Activated T-helper 1 cell treated with anti-CD3 and anti-CD28 coated beads, Interleukin-12 subunit alpha, Interleukin-12 subunit beta, Interleukin-2, Interleukin-4 antibody, amounts not matched to agents 30 ng/mL and 10 ng/mL and 1 ng/mL, durations not matched to agents 14 hours and 24 hours and 36 hours (primary cell): ENCODE measurements at places on chromosomes 16 and 17.

DNA sequence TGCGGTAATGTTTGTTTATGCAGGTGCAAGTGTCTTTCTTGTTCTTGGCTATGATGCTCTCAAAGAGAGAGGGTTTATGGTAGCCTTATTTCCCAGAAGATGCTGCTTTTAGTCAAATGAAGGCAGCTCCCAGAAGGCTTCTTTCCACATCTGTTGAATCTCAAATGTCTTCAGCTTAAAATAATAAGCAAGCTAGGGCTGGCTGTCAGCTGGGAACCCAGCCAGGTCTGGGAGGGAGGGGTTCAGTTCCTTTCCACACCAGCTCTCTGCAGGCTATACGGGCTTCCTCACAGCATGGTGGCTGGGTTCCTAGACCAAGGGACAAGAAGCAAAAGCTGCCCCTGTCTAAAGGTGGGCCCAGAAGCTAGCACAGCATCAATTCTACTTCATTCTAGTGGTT, 47.4 kb upstream of the ATF7IP2 start:
- no peak overlapping the region for H3K4me3 ChIP-seq
- H3K4me1 ChIP-seq: peaks cover 12% of the 10 kb centered on the region
- no peak overlapping the region for H3K27ac ChIP-seq
- peaks cover 9% of the 10 kb centered on the region for H3K36me3 ChIP-seq
- peaks cover 2% of the 10 kb centered on the region for H3K27me3 ChIP-seq

DNA sequence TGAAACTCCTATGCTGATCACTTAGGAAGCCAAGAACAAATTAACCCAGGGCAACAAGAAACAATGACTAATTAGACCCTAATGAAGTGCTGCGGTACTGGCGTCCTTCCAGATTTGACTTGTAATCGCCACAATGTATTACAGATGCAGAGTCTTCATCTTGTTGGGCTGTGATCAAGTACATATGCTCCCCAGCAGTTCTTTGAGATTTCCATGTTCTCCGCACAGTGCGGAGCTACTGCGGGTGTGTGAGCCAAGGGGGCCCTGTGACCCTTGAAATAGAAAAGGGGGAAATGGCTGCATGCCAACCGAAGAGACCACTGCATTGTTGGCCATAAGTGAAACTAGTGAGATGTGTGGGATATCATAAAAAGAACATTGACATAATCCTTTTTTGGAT, 469.9 kb downstream of the MAF start:
- no peak overlapping the region for H3K4me3 ChIP-seq
- no peaks in the 10 kb centered on the region for H3K4me1 ChIP-seq
- no peak overlapping the region for H3K27ac ChIP-seq

GRCh38 chr17:35768797-35769196, 8.1 kb downstream of the C17orf50 start:
- H3K4me1 ChIP-seq: peaks cover 7% of the 10 kb centered on the region
- peaks cover 25% of the 10 kb centered on the region for H3K27me3 ChIP-seq
- DNase-seq: no peak
- H3K27ac ChIP-seq: no peak overlapping the region
- no peaks in the 10 kb centered on the region for H3K36me3 ChIP-seq
- H3K4me3 ChIP-seq: no peak overlapping the region

DNA sequence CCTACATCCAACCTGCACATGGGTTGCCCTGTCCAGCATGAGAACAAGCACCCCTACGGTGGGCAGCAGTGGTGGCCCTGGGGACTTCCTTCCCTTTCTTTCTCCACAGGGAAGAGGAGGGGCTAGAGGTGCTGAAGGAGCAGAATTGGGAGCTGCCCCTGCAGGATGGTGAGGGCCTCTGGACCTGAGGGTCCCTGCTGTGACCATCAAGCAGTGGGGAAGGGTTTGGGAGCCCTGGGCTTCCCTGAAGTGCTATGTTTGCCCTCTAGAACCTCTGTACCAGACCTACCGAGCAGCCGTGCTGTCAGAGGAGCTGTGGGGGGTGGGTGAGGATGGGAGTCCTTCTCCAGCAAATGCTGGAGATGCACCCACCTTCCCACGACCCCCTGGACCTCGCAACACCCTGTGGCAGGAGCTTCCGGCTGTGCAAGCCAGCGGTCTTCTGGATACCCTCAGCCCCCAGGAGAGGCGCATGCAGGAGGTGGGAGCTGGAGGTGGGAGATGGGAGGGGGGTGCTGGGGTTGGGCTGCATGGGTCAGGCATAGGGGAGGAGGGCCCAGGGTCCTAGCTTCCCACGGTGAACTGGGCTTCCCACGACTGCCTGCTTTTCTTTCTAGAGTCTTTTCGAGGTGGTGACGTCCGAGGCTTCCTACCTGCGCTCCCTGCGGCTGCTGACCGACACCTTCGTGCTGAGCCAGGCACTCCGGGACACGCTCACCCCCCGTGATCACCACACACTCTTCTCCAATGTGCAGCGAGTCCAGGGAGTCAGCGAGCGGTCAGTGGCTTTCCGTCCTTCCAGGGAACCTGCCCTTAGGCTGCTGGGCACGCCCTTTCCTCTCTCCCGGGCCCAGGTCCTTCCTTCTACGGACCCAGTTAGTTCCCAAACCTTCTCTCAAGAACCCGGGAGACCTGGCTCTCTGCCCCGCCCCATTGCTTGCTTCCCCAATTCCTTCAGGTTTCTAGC, 5.0 kb downstream of the ARHGEF15 start:
- H3K27ac ChIP-seq: no peak overlapping the region
- H3K27me3 ChIP-seq: peaks cover 7% of the 10 kb centered on the region
- no peak for DNase-seq
- no peak overlapping the region for H3K4me3 ChIP-seq
- no peaks in the 10 kb centered on the region for H3K36me3 ChIP-seq

- peaks cover 12% of the 10 kb centered on the region for H3K36me3 ChIP-seq
- no peaks in the 10 kb centered on the region for H3K27me3 ChIP-seq
- no peak overlapping the region for H3K4me3 ChIP-seq
- DNase-seq: no peak
These were observed 247.8 kb downstream of the XYLT1 start for GRCh38 chr16:17222871-17223401.

GRCh38 chr16:85522842-85523601, 90.1 kb upstream of the GSE1 start:
- no peak overlapping the region for H3K4me3 ChIP-seq
- no peak overlapping the region for H3K27ac ChIP-seq

DNA sequence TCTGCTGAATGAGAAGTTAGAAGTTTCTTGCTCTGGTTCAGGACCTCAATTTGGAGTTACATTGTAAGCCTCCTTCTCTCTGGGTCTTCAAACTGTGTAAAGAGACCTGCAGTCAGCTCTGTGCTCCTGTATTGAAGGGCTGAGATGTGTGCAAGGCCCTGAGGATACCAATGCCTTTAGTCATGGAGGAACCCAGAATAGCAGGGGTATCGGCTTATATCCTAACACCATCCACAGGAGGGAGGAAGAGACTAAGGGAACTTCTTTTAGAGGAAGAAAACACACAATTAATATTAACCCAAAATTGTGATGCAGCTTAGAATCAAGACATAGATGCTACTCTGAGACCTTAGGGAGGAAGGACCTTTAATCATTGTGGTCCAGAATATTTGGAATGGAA, 36.5 kb downstream of the GLP2R start:
- no peak overlapping the region for H3K27ac ChIP-seq
- no peaks in the 10 kb centered on the region for H3K27me3 ChIP-seq
- H3K4me1 ChIP-seq: no peaks in the 10 kb centered on the region
- H3K36me3 ChIP-seq: no peaks in the 10 kb centered on the region
- no peak for DNase-seq

DNA sequence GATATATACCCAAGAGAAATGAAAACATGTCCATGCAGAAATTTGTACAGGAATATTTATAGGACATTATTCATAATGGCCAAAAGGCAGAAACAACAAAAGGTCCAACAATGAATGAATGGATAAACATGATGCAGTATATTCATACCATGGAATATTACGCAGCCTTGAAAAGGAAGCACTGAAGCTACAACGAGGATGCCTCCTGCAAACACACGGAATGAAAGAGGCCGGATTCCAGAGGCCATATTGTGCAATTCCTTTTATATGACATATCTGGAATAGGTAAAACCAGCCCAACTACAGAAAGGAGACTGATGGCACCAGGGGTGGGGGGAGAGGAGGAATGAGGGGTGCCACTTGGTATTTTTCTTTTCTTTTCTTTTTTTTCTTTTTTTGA, 14.5 kb upstream of the CHMP6 start:
- peaks cover 8% of the 10 kb centered on the region for H3K27me3 ChIP-seq
- H3K4me1 ChIP-seq: peaks cover 11% of the 10 kb centered on the region
- H3K36me3 ChIP-seq: peaks cover 1% of the 10 kb centered on the region

DNA sequence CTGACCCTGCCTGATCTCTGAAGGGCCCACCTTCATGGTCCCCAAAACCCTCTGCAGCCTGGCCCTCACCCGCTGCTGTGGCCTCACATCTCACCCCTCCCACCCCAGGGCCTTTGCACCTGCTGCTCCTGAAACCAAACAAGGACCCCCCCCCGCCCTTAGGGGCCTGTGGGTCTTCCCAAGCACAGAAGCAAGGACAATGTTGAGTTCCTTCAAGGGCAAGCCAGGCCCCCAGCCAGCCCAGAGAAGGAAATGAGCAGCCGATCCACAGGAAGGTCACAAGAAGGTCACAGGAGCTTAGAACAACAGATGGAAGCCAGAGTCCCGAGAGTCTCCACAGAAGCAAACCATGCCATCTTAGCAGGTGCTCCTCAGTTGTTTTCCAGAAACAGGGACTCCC, 493 bp upstream of the PDE6G start:
- H3K4me1 ChIP-seq: peaks cover 20% of the 10 kb centered on the region
- no peak overlapping the region for H3K4me3 ChIP-seq
- no peaks in the 10 kb centered on the region for H3K36me3 ChIP-seq
- H3K27me3 ChIP-seq: no peaks in the 10 kb centered on the region
- H3K27ac ChIP-seq: no peak overlapping the region

- H3K4me3 ChIP-seq: no peak overlapping the region
- H3K27me3 ChIP-seq: peaks cover 4% of the 10 kb centered on the region
- peaks cover 3% of the 10 kb centered on the region for H3K36me3 ChIP-seq
- DNase-seq: no peak
- peaks cover 36% of the 10 kb centered on the region for H3K4me1 ChIP-seq
- H3K27ac ChIP-seq: no peak overlapping the region
These were observed 10.9 kb upstream of the STAT3 start for GRCh38 chr17:42399121-42399520.

GRCh38 chr16:10926094-10926493, 16.2 kb downstream of the DEXI start:
- no peak overlapping the region for H3K4me3 ChIP-seq
- peaks cover 30% of the 10 kb centered on the region for H3K36me3 ChIP-seq
- H3K4me1 ChIP-seq: peaks cover 7% of the 10 kb centered on the region
- H3K27ac ChIP-seq: no peak overlapping the region

GRCh38 chr17:35117984-35118383, 1.7 kb downstream of the RAD51D start:
- DNase-seq: peak; percentile 16
- H3K36me3 ChIP-seq: peaks cover 13% of the 10 kb centered on the region
- peak overlapping the region; percentile 88 for H3K4me3 ChIP-seq
- no peaks in the 10 kb centered on the region for H3K27me3 ChIP-seq
- peak overlapping the region; percentile 18 for H3K27ac ChIP-seq

GRCh38 chr16:7303052-7303610, 29.5 kb upstream of the RBFOX1 start:
- no peak overlapping the region for H3K27ac ChIP-seq
- H3K4me1 ChIP-seq: no peaks in the 10 kb centered on the region
- no peaks in the 10 kb centered on the region for H3K36me3 ChIP-seq
- peaks cover 6% of the 10 kb centered on the region for H3K27me3 ChIP-seq
- no peak for DNase-seq

GRCh38 chr16:56852401-56852730, 12.6 kb upstream of the SLC12A3 start:
- H3K27ac ChIP-seq: no peak overlapping the region
- H3K4me3 ChIP-seq: no peak overlapping the region
- no peak for DNase-seq
- no peaks in the 10 kb centered on the region for H3K27me3 ChIP-seq
- peaks cover 11% of the 10 kb centered on the region for H3K36me3 ChIP-seq

DNA sequence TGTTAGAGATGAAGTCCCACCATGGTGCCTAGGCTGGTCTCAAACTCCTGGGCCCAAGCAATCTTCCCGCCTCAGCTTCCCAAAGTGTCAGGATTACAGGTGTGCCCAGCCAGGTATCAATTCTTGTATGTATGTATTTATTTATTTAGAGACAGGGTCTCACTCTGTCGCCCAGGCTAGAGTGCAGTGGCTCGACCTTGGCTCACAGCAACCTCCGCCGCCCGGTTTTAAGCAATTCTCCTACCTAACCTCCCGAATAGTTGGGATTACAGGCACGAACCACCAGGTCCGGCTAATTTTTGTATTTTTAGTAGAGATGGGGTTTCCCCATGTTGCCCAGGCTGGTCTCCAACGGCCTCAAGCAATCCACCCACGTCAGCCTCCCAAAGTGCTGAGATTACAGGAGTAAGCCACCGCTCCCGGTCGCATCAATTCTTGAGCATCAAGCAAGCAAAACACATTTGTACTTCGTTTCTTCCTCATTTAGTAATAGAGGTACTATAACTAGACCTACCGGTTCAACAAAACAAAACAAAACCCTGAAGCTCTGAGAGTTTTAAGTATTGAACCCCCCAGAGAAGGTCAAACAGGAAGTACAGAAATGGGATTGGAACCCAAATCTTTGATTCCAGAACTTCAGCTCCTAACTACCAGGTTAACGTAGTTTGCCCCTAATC, 1.0 kb upstream of the ZNF500 start:
- H3K4me3 ChIP-seq: peak overlapping the region; percentile 95
- no peaks in the 10 kb centered on the region for H3K27me3 ChIP-seq
- no peak for DNase-seq
- H3K4me1 ChIP-seq: peaks cover 20% of the 10 kb centered on the region
- H3K27ac ChIP-seq: peak overlapping the region; percentile 87

DNA sequence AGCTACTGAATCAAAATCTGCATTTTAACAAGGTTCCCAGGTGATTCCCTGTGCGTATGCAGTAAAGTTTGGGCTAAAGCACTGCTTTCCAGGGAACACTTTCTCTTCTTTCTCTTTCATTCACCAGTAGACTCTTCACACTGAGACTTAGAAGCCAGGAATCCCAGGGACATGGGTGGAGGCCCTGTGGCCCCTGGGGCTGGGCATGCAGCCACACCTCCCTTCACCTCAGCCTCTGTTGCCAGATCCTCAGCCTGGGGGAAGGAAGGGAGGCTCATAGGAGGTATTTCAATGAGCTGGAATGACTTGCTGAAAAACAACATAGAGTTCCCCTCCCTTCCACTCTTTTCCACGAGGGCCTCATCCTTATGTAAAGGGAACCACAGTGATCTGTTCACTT, 1.2 kb downstream of the G6PC3 start:
- no peaks in the 10 kb centered on the region for H3K27me3 ChIP-seq
- H3K27ac ChIP-seq: peak overlapping the region; percentile 66
- DNase-seq: no peak
- peaks cover 14% of the 10 kb centered on the region for H3K4me1 ChIP-seq
- peak overlapping the region; percentile 98 for H3K4me3 ChIP-seq
- H3K36me3 ChIP-seq: peaks cover 12% of the 10 kb centered on the region

- H3K4me3 ChIP-seq: no peak overlapping the region
- H3K27me3 ChIP-seq: peaks cover 42% of the 10 kb centered on the region
- no peaks in the 10 kb centered on the region for H3K36me3 ChIP-seq
- DNase-seq: no peak
- H3K27ac ChIP-seq: no peak overlapping the region
These were observed 18.7 kb upstream of the FOXF1 start for GRCh38 chr16:86491640-86492023.

- peak overlapping the region; percentile 80 for H3K4me3 ChIP-seq
- no peak for DNase-seq
- H3K27ac ChIP-seq: peak overlapping the region; percentile 63
- peaks cover 25% of the 10 kb centered on the region for H3K27me3 ChIP-seq
- H3K36me3 ChIP-seq: peaks cover 19% of the 10 kb centered on the region
- H3K4me1 ChIP-seq: peaks cover 18% of the 10 kb centered on the region
These were observed 2.0 kb downstream of the NPTX1 start for GRCh38 chr17:80474231-80474960.

- H3K4me3 ChIP-seq: peak overlapping the region; percentile 48
- peak overlapping the region; percentile 89 for H3K27ac ChIP-seq
- DNase-seq: peak; percentile 48
- H3K36me3 ChIP-seq: peaks cover 17% of the 10 kb centered on the region
- peaks cover 62% of the 10 kb centered on the region for H3K4me1 ChIP-seq
These were observed 116.0 kb downstream of the SOCS1 start for GRCh38 chr16:11140098-11140375.
